AG04449 (cell line): ENCODE measurements at places on chromosomes 11 and 22.

GRCh38 chr11:109423466-109424190 is 1.6 kb downstream of the C11orf87 start:
- DNase-seq, result no peak

GRCh38 chr22:49364398-49364797 is 463.3 kb downstream of the BRD1 start:
- DNase-seq, result no peak

DNA sequence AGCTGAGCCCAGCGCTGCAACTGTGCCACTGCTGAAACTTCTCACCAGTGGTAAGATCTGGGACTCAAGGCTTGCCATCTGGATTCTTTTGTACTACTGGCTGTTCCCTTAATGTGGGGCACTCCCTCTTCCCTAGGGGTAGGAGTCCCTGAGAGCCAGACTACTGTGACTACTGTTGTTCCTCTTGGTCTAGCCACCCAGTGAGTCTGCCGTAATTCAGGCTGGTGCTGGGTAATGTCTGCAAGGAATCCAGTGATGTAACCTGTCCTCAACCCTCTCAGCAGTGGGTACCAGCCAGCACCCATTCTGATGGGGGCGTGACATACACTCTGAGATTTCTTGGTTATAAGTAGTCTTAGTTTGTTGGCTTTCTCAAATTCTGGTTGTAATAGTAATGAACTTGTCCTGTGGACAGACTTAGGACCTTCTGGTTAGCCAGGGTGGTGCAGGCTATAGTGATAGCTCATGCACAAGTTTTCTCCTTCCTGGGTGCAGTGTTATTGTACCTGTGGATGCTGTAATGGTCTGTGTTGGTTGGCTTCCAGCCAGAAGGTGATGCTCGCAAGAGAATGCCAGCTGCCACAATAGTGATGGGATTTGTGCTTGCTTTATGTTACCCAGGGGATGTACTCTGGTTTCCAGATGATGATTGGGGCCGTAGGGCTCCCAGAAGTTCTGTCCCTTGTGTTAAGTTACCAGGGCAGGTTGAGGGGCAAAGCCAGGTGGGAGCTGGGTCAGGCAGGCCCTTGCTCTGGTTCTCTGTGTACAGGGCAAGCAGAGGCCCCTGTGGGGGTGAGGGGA is 65.5 kb downstream of the ARHGAP42 start:
- no peak for DNase-seq

GRCh38 chr11:126660321-126660720 is 304.8 kb downstream of the ST3GAL4 start:
- DNase-seq, result no peak

- DNase-seq, result no peak
Observed at GRCh38 chr11:67053896-67054329, 2.7 kb upstream of the RHOD start.
